ENCODE measurements at places on chromosomes 7 and 10.

GRCh38 chr7:64905133-64905532 lies 2.1 kb downstream of the ZNF273 start:
- DNase-seq: no peak

GRCh38 chr10:23433701-23434100 lies 5.2 kb upstream of the OTUD1 start:
- no peak for DNase-seq

DNA sequence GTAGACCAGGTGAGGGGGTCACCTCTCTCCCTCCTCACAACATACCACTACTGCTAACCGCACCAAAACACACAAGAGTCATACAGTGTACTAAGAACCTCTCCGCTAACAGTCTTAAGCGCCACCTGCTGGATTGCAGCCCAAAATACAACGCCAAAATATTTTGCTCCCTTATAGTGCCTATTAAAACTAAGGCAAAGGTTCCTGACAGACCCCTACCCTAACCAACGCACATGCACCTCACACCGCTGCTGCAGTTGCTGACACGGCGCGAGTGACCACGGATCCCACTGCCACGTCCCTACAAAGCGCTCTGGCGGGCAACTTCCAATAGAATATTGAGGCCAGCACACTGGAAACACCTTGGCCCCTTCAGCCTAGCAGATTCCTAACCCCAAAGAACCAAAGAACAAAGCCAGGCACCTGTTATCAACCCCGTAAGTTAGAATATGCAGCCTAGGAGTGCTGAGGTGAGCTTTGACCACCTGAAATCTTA lies 563.6 kb upstream of the SEMA3D start:
- DNase-seq: no peak

DNA sequence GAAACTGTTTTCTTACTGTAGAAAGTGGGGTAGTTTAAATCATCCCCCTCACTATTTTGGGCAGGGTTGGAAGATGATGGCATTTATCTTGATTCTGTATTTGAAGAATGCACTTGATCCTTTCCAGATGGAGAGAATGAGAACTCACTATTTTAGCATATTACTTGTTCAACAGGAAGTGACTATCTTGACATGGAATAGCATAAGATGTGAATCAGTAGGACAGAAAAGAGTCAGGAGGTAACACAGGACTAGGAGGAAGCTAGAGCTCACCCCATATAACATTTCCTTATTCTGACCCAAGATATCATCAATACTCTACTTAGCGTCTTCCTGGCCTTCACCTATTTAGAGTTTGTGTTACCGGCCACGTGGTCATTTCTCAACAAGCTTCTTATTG lies 400.2 kb downstream of the PHTF2 start:
- no peak for DNase-seq

DNA sequence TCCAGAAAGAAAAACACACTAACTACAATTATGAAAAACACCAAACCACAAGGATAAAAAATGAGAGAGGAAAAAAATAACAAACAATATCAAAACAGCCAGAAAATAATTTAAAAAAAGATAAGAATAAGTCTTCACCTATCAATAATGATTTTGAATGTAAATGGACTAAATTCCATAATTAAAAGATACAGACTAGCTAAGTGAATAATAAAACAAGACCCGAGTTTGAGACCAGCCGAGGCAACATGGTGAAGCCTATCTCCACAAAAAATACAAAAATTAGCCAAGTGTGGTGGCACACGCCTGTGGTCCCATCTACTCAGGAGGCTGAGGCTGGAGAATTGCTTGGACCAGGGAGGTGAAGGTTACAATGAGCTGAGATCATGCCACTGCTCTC lies 131.1 kb downstream of the MTERF1 start:
- no peak for DNase-seq

- DNase-seq: no peak
These were observed 3.5 kb upstream of the BMPER start for GRCh38 chr7:33901847-33902246.
